ENCODE measurements at places on chromosomes 2 and 18.

DNA sequence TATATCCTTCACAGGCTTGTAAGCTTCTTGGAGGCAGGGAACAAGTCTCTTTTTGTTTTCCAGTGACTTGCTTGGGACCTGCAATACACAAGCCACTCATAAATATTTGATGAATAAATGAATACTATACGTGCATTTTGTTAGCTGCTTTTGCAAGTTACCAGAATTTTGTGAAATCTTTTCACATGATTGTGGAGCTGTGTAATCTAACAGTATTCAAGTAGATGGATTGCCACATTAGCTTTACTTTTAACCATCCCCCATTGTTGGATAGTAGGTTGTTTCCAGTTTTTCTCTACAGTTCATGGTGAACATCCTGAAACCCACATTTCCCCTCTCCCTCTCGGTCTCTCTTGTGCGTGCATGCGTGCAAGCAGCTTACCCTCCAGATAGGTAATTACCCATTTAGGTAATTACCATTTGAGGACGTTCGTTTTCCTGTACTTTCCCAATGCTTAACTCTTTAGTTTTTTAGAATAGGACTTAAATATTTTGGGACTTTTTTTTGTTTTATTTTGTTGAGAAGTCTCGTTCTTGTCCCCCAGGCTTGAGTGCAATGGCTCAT is 12.5 kb downstream of the ZNF407 start:
- H3K27me3 ChIP-seq = no peaks in the 10 kb centered on the region
- peaks cover 39% of the 10 kb centered on the region for H3K4me1 ChIP-seq
- H3K36me3 ChIP-seq = peaks cover 4% of the 10 kb centered on the region
- no peak for DNase-seq
- no peak overlapping the region for H3K27ac ChIP-seq

DNA sequence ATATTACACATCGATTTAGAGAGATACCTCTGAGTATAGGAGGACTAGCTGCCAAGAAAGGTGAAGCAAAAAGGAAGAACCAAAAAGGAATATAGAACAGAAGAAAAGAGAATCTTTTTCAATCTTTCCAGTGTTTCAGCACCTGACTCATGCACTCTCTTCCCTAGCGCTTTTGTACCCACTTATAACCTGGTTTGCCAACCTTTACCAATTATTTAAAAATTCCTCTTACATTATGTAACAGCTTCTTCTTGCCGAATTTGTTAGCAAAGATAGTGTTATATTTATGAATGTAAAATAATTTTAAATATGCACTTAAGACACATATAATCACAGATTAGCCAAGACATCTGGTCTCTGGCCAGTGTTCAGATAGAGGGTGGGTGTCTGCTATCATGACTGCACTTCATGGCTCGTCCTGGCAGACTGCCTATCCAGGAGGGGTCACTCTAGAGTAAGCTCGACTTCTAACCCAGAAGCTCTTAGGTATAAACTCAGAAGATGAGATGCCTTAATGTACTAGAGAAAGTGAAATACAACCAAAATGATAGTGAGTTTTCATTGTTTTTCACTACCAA is 122.9 kb downstream of the ATAD2B start:
- peak overlapping the region; percentile 1 for H3K27ac ChIP-seq
- peaks cover 42% of the 10 kb centered on the region for H3K36me3 ChIP-seq
- H3K4me3 ChIP-seq = no peak overlapping the region

DNA sequence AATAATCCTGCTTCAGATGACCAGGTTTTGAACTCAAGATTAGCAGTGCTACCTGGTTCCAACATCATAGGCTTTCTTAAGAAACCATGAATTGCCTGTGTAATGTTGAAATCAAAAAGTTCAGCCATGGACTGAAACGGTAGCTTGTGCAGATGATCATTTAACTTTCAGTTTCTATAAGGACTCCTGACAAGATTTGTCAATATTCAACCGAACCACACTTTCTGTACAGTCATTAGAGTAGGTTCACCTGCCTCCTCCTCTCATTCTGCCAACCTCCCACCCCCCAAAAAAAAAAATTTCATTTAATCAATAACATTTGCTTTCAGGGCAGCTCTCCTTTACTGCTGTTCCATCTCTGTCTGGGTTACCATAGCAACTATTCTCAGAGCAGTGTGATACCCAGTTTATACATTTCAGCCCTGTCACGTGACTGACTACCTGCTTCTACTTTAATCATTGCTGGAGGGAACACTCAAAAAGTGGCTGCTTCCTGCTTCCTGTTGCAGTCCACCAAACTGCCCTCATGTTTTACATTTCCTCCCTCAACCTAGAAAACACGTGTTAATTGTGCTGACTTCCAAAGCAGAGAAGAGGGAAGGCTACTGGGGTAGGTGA is 275.5 kb downstream of the SS18 start:
- H3K4me3 ChIP-seq = no peak overlapping the region
- peaks cover 14% of the 10 kb centered on the region for H3K4me1 ChIP-seq
- no peak for DNase-seq
- H3K27me3 ChIP-seq = peaks cover 2% of the 10 kb centered on the region
- no peak overlapping the region for H3K27ac ChIP-seq

DNA sequence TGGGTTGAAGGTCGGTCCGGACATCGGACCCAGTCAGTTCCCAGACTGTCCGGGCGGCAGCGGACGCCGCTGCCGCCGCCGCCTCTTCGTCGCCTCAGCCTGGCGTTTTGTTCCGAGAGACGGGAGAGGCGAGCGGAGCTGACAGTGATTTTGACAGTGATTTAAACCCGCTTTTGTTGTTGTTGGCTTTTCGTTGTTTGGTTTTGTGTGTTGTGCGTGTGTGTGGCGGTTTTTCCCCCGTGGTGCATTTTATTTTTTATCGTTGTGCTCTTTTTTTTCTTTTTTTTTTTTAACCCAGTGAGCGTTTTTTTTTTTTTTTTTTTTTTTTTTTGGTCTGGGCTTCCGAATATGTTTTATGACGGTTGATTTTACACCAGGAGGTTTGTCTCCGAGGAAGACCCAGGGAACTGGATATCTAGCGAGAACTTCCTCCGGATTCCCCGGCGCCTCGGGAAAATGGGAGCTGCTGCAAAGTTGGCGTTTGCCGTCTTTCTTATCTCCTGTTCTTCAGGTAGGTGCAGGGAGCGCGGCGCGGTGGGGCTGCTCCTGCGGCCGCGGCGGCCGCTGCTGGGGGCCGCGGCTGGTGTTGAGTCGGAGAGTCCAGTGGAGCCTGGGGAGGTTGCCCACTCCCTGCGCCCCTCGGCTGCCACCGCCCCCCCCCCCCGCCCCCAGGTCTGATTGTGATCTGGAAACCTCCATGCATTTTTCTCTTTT is at the start of gene ACVR2A:
TSS of gene ACVR2A (plus strand) at position 333 of the 714 bp plus-strand sequence. CDS start at position 457, 124 bp downstream.
- H3K4me1 ChIP-seq = peaks cover 45% of the 10 kb centered on the region
- peak within 1 kb of the TSS; percentile 92 for H3K27ac ChIP-seq
- peak within 1 kb of the TSS; percentile 91 for H3K4me3 ChIP-seq
- H3K36me3 ChIP-seq = peaks cover 13% of the 10 kb centered on the region

- H3K36me3 ChIP-seq = no peaks in the 10 kb centered on the region
- peaks cover 20% of the 10 kb centered on the region for H3K27me3 ChIP-seq
- H3K27ac ChIP-seq = peak overlapping the region; percentile 50
Observed at GRCh38 chr18:12658426-12659138, 675 bp upstream of the SPIRE1 start.

All from activated T-cell treated with anti-CD3 and anti-CD28 coated beads, Interleukin-2, amount 50 U/mL, for 24 hours (primary cell).